Activated T-helper 1 cell treated with anti-CD3 and anti-CD28 coated beads, Interleukin-12 subunit alpha, Interleukin-12 subunit beta, Interleukin-2, Interleukin-4 antibody, amounts not matched to agents 30 ng/mL and 10 ng/mL and 1 ng/mL, durations not matched to agents 14 hours and 24 hours and 36 hours (primary cell): ENCODE measurements at places on chromosomes 16 and 17.

DNA sequence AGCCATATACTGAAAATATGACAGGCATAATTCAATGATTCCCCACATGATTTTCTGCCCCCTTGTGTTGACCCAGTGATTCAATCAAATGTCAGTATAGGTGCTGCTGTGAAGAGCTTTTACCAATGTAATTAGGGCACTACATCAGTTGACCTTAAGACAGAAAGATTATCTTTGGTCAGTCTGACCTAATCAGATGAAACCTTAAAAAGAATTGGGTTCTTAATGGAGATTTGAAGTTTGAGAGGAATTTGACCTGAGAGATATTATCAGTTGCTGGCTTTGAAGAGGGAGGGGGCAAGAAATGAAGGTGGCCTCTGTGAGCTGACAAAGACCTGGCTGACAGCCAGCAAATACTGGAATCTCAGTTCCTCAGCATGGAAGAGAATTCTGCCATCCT lies 358.7 kb upstream of the CA10 start:
- no peak for DNase-seq

GRCh38 chr16:4093495-4094126 lies 22.6 kb downstream of the ADCY9 start:
- no peak for DNase-seq

GRCh38 chr17:20927308-20927977 lies 115.4 kb downstream of the USP22 start:
- DNase-seq: no peak

DNA sequence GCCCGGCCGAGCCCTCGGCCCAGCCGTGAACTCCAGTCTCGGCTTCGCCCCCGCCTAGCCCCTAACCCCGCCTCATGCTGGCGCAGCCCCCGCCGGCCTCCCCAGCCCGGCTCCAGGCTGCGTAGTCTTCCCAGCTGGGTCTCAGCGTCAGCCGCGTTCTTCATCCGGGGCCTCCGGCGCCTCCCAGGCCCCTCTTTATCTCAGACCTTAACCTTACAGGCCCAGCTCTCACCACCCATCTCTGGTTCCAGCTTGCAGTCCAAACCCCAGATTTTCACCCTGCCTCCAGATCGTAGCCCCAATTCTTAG lies at the start of gene PROCA1:
Gene PROCA1 (minus strand): TSS at position 166 of the 309 bp plus-strand sequence. CDS start 228 bp downstream, outside the sequence.
- no peak for DNase-seq

GRCh38 chr17:56810343-56810742 lies 23.4 kb downstream of the C17orf67 start:
- no peak for DNase-seq

- DNase-seq: no peak
These were observed at the start of gene EXOC3L1 for GRCh38 chr16:67190041-67190440. TSS of gene EXOC3L1 (minus strand) at chr16:67190136. CDS start at chr16:67189676, 460 bp downstream.

- DNase-seq: no peak
These were observed 325.8 kb downstream of the CBLN1 start for GRCh38 chr16:48955837-48956236.

DNA sequence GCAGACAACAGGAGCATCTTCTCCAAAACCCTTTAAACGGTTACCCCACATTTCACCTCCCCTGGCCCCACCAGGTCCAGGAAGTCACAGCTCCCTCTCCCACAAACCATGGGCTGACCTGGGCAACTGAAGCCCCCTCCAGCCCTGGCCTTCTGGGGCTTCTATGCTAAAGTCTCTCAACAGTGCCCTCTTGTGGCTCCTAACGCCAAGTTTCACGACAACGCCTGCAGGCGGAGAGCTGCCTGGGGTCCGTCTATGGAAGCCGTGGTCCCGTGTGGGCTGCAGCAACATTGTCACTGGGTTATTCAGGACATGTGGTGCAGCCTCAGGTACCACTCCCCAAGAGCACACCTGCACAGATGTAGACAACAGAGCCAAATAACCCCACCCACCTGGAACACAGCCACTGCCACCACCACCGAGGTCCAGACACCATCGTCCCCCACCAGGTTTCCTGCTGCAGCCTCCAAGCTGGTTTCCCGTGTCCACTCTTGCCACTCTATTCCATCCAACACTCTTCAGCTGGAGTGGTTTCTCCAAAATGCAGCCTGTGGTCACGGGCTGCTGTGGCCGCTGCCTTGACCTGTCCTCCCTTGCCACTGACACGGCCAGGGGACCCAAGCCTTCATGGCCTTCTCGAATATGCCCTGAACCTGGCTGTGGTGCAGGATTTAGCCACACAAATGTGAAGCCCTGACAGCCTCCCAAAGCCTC lies 19.1 kb downstream of the C16orf95 start:
- DNase-seq: no peak

DNA sequence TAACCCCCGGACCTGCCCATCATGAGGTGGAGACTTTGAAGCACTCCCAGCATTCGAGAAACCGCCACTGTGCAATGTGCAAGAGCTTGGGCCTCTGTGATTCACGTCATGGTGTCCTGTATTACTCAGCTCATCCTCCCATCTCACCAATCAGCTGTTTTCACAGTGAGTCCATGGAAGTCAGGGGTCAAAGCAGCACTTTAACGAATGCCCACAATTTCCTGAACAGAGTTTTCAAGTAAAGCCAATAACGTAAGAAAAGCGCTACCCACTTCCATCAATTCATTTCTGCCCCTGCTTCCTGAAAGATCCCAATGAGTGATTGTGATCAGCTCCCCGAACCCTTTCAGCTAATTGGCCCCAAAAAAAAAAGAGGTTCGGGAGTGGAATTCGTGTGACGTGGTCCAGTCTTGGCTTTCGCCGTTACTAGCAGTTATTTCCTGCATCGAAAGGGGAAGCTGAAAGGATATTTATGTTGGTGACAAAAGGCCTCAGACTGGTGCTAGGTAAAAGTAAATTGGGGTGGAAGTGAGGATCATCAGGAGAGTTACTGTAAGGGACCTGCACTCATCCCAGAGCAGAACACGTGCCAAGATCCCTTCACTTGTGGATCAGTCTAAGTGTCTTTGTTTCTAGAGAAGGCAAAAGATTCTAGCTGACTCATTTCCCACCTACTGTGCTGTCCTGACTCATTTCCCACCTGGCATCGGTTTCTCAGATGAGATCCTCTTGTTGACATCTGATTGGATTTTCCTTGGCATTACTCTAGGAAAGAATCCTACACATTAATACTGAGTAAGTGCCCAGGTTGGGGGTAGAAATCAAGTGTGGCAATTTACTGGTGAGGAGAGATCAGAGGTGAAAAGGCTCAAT lies 136.7 kb upstream of the NUDT7 start:
- DNase-seq: no peak

- no peak for DNase-seq
These were observed 116.6 kb upstream of the SALL1 start for GRCh38 chr16:51267681-51268080.

- DNase-seq: no peak
These were observed 6.3 kb upstream of the MNT start for GRCh38 chr17:2406903-2407790.

DNA sequence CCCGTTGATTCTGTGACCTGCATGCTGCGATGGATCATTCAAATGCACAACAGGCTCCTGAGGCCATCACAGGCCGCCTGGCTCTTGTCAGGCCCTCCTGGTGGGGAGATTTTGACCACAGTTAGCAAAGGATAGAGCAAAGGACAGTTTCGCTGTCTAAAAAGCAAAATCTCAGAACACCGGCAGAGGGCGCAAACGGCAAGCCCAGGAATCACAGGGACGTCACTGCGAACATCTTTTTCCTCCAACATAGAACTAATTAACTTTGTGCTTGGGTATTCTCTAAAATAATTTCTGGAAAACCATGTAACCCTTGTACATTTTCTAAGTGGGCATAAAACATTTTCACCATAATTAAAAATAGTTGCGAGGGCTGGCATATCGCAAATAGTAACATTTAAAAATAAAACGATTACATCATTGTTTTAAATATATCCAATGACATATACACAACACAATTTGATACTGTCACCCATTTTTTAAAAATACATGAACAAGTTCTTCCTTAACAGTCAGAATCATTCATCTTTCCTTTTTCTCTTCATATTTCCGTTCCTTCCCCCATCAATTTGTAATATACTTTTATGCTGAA lies 19.7 kb upstream of the SLC47A1 start:
- peak; percentile 46 for DNase-seq

GRCh38 chr17:75831032-75831571 lies 13.1 kb downstream of the UNC13D start:
- DNase-seq: no peak

GRCh38 chr17:4444782-4445473 lies 11.2 kb downstream of the SPNS3 start:
- DNase-seq: no peak

DNA sequence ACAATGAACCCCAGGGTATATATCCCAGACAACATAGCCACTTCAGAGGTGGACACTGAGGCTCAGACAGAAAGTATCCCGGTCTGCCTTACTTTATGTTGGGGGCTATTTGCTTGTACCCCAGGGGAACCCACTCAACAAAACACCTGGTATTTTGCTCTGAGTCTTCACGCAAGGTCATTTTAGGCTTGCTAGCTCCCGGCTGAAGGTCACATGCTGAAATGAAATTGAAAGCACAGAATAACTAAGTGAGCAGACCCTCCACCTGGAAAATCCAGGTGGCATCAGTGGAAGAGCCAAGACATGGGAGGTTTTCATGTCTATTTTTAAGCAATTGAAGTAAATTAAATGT lies 4.1 kb upstream of the KDM8 start:
- DNase-seq: no peak

DNA sequence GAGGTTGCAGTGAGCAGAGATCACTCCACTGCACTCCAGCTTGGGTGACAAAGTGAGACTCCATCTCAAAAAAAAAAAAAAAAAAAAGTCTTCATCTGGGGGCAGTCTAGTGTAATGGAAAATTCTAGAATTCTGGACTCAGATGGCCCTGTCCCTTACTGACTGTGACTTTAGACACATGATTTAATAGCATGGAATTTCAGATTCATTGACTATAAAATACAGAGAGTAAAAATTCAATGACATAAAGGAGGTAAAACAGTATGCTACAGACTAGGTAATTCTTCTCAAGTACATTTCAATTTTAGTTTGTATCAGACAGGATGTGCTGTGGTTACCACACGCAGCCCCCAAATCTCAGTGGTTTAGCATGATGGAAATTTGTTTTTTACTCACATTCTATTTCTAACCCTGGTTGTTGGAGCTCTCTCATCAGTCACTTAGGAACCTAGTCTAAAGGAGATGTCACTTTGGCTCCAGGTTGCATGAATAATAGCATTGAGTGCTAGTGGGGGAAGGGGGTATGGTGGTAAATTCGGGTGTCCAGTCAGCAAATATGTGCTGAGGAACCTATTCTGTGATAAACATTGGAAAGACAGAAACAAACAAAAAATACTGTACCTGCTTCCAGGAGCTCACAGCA lies 444.0 kb downstream of the XYLT1 start:
- peak; percentile 2 for DNase-seq

- peak; percentile 32 for DNase-seq
These were observed 69.6 kb downstream of the RAI1 start for GRCh38 chr17:17750881-17751280.

GRCh38 chr17:7982173-7982572 lies 20.2 kb upstream of the GUCY2D start:
- no peak for DNase-seq

DNA sequence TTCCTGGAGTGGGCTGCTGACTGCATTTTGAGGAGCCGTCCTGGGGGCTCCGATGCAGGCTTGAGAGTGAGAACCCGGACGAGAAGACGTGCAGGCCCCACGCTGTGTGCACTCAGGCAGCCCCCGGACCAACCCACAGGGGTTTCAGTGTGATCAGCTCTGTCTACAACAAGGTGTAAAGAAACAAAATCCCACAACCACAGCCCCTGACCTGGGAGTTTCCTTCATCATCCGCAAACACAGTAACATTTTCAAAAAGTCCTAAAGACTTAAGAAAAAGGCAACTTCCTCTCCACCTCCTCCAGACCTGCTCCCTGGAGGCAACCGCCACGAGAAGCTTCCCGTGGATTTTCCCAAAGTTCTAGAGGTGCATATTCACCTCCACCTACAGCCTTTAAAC lies 15.4 kb upstream of the MEAK7 start:
- DNase-seq: no peak

- DNase-seq: no peak
These were observed 432.0 kb downstream of the SLC39A11 start for GRCh38 chr17:72660274-72661115.

GRCh38 chr17:62062944-62063343 lies 2.1 kb downstream of the MED13 start:
- DNase-seq: no peak

GRCh38 chr17:41067281-41067680 lies 1.6 kb upstream of the KRTAP2-4 start:
- DNase-seq: no peak

DNA sequence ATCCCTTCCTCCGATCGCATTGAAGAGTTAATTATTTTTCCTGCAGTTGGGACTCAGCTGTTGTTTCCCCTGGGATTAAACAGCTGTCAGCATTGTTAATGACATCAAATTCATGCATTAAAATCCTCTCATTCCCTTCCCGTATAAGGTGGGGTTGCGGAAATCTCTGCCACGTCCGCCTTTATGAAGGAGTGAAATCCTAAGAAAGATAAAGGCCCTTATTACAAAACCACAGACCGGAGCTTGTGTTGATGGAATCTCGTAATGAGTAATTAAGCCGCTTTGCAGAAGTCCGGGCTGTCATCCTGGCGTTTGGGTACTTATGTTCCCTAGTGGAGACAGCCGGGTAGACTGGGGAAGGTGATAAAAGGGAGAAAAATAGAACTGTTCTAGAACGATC lies 627.6 kb downstream of the MAF start:
- DNase-seq: no peak

GRCh38 chr16:30853758-30854157 lies 40.1 kb downstream of the BCL7C start:
- DNase-seq: no peak

DNA sequence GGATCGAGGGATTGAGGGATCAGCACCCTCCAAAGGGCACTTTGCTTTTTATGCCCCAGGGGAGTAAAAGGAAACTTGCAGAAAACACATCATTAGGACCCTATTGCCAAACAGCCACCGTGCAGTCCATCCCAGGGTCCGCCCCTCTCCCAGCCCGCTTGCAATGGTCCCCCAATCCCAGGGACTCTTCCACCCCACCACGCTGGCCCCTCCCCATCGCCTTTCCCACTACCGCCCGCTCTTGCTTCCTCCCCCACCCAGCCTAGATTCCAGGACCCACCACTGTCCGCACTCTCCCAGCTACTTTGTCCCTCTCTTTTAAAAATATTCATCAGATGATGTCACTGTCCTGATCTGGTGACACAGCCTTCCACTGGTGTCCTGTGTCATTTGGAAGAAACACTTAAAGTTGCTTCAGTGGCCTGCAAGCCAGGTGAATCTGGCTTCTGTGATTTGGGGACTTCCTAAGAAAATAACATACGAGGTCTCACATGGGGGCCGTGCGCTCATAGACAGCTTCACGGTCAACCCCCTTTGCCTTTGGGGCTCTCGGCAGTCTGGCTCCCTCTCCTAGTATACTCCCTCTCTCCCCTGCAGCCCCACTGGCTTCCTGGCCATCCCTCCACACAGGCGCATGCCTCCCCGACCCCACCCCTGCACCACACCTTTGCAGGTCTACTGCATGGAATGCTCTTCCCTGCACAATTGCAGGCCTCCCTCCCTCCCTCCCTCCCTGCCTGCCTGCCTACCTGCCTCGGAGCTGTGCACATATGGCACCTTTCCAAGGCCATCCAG lies 127.9 kb downstream of the RBFOX3 start:
- no peak for DNase-seq

- no peak for DNase-seq
These were observed 234.4 kb downstream of the ZNF423 start for GRCh38 chr16:49621241-49622083.
